CD4-positive, alpha-beta T cell treated with Interferon alpha-2 for 1 hour (primary cell): ENCODE measurements at places on chromosomes 12 and 14.

DNA sequence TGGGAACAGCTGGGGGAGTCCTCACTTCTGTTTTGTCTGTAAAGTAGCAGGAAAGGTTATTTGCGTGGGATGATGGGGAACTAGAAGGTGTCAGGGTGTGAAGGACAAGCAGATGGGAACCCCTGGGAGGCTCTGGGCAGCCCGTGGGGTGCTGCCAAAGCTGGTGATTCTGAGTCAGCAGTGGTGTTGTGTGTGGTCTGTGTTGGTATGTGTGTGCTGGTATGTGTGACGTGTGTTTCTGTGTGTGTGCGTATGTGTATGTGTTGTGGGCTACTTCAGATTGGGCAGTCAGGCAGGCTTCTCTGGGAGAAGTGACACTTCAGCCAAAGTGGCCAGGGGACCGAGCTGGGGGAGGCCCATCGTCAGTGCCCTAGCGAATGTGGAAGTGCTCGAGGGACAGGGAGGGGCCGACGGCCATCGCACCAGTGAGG lies 15.3 kb upstream of the BDKRB2 start:
- no peak for DNase-seq

DNA sequence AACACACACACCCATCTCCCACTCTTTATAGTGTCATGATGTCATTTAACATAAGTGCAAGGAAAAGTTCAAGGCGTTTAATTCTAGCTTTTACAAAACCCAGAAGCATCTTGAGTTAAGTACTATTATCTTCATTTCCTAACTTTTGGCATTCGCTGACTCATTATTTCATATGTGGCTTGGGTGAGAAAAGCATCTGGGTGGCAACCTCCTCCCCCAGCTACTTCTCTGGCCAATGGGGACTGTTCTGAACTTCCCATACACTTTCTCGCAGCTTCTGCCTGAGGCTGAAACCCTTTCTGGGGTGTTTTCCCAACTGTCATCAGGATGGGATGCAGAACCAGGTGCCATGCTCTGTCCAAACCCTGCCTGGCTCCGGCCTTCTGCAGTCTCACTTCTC lies 2.8 kb upstream of the MARK3 start:
- no peak for DNase-seq

DNA sequence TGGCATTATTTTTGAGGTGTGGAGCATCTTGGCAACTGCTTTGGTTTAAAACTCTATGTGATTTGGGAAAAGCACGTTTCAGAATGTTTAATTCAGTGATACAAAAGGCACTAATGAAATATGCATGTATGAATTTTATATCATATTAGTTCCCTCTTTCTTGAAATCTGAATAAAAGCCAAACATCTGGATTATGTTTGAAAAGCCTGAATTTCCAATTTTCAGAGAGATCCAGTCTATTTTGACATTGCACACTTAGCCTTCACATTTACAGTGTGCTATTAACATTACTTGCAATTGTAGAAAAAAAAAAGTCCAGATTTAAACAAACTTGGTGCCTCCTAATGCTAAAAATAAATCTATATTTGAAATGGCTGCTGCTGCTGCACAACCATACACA lies 219.1 kb upstream of the NPAS3 start:
- DNase-seq = no peak

GRCh38 chr14:24481622-24482324 lies 26.3 kb downstream of the CMA1 start:
- peak; percentile 35 for DNase-seq
